ENCODE measurements at places on chromosomes 2 and 18.

GRCh38 chr2:136049991-136050920, 64.8 kb upstream of the DARS1 start:
- no peak for DNase-seq

- DNase-seq = no peak
Measured at GRCh38 chr2:176151442-176152287, at the start of gene HOXD4. TSS of gene HOXD4 (plus strand) at chr2:176151550. CDS start at chr2:176151634, 84 bp downstream.

- DNase-seq = no peak
Measured at GRCh38 chr2:223635080-223635479, 32.9 kb upstream of the SCG2 start.

- no peak for DNase-seq
Measured at GRCh38 chr2:85647823-85648526, 20.0 kb downstream of the SFTPB start.

GRCh38 chr18:24232800-24233199, 93.9 kb downstream of the CABYR start:
- DNase-seq = no peak

GRCh38 chr2:104407641-104408040, 446.3 kb upstream of the POU3F3 start:
- DNase-seq = no peak

DNA sequence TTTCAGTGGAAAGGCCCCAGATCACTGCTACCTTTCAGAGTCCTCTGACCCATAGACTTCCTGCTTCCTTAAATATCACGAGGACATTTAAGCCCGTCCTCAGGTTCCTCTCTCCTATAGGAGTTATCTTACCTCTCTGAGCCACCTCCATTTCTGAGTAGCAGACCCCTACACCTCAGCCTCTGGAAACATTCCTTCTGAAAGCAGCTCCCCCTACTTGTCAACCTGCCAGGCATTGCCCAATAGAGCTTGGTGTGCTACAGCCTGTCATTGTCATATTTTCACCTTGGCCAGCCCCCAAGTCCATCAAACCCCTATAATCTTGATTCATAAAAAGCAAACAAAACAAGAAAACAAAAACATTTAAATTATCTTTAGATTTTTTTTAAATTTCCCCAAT, 717.9 kb upstream of the SLC8A1 start:
- DNase-seq = no peak

- peak; percentile 60 for DNase-seq
Measured at GRCh38 chr2:237223201-237223861, 137.6 kb downstream of the COPS8 start.

DNA sequence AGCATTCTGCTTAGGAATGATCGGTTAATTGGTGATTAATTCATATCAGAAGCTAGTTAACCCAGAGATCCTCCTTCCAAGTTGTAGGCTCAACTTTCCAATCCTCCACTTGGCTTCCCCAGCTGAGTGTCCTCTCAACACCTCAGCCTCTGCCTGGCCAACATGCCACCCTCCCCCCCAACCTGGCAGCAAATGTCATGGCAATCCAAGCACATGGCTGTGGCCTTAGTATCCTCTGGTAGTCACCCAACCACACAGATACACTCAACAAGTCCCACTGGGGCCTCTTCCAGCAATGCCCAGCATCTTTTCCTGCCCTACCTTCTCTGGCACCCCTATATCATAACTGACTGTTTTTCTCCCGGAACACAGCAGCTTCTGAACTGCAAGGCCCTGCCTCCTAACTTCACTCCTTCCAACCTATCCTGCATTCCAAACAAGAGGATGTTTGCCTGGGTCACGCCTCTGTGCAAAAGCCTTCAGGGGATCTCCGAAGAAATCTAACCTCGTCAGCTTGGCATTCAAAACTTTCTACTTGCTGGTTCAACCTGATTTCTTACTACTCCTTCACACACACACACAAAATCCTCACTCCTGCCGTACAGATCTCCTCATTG, 195.0 kb downstream of the CYP26B1 start:
- no peak for DNase-seq

GRCh38 chr2:3160751-3161330, 216.8 kb downstream of the EIPR1 start:
- DNase-seq = no peak

GRCh38 chr2:221282386-221282785, 289.7 kb downstream of the EPHA4 start:
- DNase-seq = no peak

GRCh38 chr2:174645296-174645695, 47.7 kb upstream of the WIPF1 start:
- DNase-seq = no peak

GRCh38 chr2:191376981-191377629, 131.9 kb downstream of the MYO1B start:
- peak; percentile 72 for DNase-seq

DNA sequence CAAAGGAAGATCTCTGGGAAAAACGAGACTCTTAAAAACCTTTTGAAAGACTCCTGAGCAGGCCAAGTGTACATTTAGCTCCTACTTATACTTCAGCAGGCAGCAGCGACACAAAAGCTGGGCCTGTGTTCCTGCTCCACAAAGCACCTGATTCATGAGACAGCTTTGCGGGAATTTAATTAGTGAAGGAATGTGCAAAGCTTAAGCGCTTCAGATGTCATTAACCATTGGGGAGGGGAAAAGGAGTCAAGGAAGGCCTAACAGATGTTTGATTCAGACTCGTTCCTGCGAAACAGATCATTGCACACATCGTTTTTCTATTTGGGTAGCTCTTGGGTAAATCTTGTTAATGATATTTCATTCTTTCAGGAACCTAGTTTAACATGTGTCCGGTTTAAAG, 125.9 kb downstream of the MAIP1 start:
- no peak for DNase-seq

DNA sequence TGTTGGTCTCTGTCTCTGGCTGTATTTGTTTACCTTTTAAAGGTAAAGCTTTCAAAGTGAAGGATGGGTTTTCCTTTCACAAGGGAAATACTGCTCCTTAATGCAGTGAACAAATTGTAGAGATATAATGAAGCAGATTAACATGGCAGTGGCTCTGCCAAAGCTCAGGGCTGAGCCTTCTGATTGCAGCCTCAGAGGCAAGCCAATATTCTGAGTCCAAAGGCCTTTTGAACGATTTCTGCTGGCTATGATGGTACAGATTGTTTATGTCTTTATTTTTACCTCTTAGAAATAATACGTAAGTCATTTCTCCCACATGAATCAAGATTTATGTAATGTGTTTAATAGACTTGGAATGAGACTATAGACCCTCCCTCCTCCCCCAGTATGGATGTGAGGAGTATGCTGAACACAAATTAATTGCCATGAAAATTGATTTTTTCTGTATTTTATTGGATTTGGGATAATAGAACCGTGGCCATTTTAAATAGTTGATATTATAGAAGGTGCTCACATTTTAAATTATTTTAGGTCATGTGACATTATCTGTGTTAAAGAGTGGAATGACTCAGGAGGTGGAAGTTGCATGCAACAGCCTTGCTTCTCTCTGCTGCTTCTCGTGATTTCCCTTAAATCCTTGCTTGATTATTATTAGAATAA, 772 bp downstream of the SCN2A start:
- DNase-seq = no peak

DNA sequence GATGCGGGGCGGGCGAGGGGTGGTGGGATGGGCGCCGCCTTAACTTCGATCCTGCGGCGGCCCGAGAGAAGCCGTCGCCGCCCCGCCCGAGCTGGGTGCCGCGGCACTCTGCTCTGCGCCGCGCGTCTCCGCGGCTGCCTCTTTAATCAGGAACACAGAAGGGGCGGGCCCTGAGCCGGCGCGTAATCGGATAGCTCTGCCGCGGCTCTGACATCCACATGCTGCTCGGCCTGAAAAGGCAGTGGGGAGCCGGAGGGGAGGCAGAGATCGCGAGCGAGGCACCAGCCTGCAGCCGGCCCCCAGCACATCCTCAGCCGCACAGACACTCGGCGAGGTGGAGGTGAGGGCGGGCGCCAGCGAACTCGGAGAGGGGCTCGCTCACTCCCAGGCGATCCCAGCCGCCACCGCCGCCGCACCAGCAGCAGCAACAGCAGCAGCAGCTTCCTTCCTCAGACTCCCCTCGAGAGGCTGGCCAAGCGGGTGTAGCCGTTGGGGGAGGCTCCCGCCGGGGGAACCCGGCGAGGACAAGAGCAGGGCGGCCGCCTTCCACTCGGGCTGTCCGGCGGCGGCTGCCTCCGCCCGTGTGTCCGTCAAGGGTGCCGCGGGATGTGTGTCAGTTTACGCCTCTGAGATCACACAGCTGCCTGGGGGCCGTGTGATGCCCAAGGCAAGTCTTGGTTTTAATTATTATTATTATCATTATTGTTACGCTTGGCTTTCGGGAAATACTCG, at the start of gene NRP2:
TSS of gene NRP2 (plus strand) at position 263 of the 732 bp plus-strand sequence. CDS start 790 bp downstream, outside the sequence.
- peak; percentile 89 for DNase-seq

GRCh38 chr2:52658598-52658997, 1109.0 kb upstream of the CHAC2 start:
- no peak for DNase-seq

DNA sequence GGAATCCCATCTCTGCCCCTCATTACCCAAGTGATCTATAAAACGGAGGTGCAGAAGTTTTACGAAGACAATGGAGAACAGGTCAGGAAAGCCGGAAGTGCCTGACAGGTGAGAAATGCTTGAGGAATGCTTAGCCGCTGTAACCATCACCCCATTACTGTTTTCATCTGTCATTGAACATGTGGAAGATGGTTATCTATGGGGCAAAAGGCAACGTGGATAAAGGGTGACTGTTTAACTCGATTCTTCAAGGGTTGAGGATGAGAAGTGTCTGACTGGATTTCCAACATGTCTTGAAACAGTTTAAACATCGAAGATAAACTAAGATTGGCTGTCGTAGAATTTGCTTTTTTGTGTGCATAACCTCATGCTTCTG, 17.3 kb downstream of the HK2 start:
- DNase-seq = no peak

DNA sequence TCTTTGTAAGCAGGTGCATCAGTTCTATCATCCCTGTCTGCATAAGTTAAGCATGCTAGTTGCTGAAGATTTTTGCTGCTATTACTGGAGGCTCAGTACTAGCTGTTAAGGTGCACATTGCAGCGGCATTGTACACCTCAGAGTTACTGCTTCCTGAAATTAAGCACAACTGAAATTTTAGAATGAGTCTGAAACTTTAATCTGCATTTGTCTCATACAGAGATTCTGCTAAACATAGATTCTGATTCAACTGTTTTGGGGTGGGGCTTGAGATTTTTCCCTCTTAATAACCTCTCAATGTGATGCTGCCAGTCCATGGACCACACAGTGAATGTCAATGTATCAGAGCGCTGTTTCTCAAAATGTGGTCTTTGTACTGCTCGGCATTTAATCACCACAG, 585.7 kb upstream of the GCFC2 start:
- DNase-seq = no peak

DNA sequence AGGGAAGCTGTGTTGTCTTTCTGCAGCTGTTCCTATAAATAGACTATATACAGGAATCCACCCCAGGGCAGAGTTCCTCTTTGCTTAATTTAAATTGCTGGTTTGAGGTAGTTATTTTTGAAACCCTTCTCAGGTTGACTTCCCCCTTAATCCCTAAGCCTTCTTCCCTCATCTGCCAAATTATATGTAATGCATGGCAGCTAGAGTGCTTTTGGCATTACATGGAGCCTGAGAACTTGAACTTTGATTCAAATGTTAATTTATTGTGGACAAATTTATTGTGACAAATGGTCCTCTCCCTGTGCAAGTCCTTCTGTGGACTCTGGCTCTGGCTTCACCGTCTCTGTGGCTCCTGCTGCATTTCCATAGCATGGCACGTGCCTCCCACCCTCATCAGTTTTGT, 29.2 kb downstream of the MYO1B start:
- no peak for DNase-seq

- no peak for DNase-seq
Measured at GRCh38 chr2:39094717-39095363, 26.0 kb downstream of the SOS1 start.

DNA sequence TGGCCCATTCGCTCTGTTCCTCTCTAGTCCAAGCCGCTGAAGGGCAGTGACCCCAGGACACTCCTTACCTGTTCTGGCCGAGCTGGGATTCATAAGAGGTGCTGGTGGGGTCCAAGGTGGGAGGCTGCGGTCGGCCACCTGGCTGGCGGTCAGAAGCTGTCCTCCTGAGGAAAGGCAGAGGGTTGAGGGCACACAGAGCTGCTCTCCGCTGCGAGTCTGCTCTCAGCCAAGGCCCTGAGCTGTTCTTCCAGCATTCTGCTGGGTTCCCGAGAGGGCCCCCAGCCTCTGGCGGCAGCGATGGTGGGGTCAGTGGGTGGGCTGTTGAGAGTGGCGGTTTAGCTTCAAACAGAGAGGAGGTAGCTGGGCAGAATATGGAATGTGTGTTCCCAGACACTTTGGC, 3.8 kb downstream of the PCARE start:
- no peak for DNase-seq

GRCh38 chr2:225117051-225117716, 74.9 kb upstream of the DOCK10 start:
- no peak for DNase-seq

GRCh38 chr2:169979025-169979424, 151.8 kb downstream of the UBR3 start:
- no peak for DNase-seq

- peak; percentile 51 for DNase-seq
Measured at GRCh38 chr18:12279781-12280531, 25.8 kb downstream of the CIDEA start.

GRCh38 chr2:154623819-154624218, 74.7 kb upstream of the KCNJ3 start:
- peak; percentile 21 for DNase-seq

GRCh38 chr2:236959876-236960275, 125.8 kb upstream of the COPS8 start:
- peak; percentile 51 for DNase-seq

DNA sequence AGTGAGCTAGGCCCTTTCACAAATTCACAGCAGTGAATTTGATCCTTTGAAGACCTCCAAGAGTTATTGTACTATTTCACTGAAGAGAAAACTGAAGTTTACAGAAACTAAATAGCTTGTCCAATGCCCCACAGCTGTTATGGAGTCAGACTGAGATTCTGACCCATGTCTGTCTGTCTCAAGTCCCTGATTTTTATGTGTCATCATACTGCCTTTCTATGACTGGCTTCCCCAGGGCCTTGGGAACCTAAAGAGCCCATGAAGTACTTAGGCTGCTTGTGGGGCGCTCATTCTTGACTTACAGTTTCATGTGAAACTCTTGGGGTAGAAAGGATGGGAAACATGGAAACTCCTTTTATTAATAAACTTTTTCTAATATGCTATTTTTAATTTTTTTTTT, 107.7 kb downstream of the ATL2 start:
- DNase-seq = no peak

DNA sequence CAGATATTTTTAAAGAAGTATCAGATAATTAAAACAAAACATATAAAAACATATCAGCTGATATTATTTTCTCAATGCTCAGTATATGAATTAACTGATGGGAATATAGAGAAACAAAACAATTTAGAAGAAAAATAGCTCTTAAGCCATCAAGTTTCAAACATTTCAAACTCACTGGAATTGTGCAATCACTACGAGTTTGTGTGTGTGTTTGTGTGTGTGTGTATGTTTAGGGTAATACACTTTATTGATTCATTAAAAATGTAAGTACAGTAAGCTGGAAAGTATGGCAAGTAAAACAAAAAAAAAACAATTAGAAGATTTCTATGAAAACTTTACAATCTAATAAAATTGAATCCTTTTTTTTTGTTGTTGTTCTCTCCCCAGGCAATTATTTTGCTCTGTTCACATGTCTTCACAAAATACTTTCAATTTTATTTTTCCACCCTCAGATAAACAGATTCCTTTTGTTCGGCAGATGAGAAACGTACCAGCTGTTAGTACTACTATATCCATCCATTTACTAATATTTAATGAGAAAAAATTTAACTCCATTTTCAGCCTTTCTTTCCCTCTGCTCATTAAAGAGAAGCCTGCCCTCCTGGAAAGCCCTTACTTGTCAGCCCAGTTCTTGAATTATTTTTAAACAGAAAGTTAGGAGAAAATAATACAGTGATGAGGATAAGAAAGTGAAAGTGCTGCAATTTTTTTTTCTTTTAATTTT, 87.6 kb downstream of the SLC8A1 start:
- no peak for DNase-seq
